NCI-H510A (cell line): ENCODE measurements at places on chromosomes 2 and 18.

DNA sequence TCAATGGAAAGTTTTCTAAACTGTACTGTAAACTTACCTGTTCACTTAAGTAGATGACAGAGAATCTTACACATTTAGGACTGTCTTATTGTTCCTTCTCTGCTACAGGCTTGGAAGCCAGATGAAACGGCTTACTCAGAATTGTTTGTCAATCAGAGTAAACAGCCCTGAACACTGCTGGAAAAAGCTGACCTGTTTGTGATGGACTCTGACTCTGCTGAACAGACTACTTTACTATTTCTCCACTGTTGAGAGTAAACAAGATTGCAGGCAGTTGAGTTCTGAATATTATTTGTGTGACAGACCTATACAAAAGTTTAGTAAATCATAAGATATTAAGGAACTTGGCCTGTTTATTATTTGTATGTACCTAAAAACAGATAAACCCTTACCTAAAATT, 99.0 kb downstream of the NOL10 start:
- DNase-seq = no peak

DNA sequence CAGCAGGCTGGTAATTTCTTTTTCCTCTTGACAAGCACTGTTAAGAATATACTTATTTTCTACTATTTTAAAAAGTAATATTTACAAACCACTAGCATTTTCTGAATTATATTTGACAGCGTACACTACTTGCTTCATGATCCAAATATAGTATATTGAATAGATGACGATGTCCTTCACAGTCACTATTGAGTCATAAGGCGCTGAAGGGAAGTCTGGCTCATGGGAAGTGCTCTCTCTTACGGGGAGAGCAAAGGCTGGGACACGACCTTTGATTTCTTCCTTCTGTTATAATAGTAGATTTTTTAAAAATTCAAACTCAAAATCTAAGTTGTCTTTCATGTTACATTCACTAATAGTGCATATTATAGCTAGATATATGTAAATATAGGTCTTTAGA, 357.1 kb downstream of the SOCS6 start:
- DNase-seq = no peak

DNA sequence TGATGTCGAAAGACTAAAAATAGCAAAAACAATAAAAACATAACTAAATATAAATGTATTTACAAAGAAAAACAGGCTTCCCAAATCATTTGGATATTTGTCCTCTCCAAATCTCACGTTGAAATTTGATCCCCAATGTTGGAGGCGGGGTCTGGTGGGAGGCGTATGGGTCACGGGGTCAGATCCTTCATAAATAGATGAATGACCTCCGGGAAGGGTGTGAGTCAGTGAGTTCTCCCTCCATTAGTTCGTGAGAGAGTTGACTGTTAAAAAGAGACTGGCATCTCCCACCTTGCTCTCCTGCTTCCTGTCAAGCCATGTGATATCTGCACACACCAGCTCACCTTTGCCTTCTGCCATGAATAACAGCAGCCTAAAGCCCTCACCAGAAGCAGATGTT, 703.0 kb downstream of the TMEM182 start:
- no peak for DNase-seq

DNA sequence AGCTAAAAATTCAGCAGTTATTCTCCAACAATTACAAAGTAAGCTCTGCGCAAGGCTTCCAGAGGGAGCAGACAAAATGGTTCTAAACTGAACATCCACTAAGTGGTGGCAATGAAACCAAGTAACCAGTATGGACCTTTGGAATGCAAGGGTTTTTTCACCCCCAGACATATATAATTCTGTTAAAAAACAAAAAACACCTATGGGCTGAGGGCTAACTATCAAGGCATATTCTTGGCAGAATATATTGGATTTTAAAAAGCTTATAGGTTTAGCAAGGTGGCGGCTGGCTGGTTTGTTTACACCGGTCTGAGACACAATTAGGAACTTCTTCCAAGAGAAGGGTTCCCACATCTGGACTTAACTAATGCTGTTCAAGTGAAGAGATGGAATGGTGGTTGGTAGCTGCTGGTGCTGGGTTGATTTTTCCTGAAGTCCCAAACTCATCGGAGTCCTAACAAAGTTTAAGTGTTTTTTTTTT, 2.8 kb downstream of the ZFP36L2 start:
- no peak for DNase-seq

DNA sequence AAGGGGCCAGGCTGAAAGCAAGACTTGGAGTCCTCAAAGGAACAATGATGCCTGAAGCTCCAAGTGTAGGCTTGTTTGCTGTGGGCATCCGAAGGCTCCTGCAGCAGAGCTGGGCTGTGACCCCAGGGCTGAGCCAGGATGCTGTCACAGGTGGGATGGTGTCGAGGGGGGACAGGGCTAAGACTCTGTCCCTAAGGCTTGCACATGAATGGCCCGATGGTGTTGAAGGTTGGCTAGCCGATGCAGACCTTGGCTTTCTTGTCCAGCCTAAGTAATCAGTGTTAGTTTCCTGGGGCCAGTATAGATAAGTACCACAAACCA, 251.0 kb downstream of the NDUFA10 start:
- DNase-seq = no peak

DNA sequence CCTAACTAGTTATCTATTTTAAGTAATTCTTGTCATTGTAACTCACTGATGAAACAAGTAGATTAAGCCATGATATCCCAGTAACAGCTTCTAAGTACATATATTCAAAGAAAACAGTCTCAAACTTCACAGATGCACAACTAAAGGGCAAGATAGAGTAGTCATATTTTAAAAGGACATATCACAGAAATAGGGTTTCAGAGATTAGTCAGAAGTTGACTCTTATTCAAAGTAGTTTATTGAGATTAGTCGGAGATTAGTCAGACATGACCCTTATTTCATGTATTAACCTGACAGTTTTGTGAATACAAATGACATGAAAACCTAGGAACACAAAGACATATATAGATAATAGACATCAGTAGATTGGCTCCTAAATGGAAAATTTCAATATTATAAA, 15.9 kb upstream of the CHAC2 start:
- DNase-seq = no peak

DNA sequence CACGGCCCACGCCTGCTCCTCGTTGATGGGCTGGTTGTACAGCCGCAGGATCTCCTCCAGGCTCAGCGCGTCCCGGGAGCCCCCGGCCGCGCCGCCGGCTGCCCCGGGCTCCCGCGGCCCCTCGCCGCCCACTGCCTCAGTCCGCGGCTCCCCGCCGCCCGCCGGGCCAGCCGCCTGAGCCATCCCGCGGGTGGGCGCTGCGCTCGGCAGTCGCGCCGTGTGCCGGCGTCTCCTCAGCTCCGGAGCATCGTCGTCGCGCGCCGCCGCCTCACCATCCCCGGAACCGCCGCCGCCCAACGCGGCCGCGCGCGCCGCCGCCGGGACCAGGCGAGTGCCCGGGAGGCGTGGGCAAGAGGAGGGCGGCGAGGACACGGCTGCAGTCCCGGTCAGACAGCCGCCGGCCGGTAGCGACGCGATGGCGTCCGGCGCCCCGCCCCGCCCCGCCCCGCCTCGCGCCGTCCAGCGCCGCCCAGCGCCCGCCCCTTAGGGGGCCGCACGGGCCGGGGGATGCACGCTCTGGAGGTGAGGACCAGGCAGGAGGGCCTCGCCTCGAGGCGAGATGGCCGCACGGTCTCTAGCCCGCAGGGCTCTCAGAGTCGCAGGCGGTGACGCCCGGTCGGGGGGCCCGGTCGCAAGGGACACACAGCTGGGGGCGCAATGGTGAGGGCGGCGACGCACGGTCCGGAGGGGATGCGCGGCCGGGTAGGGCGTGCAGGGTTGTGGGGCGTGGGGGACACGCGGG, at the start of gene SPIRE1:
Gene SPIRE1, minus strand, starts transcription at position 424 of the 742 bp plus-strand sequence. Its CDS starts 241 bp downstream, at position 183.
- peak; percentile 39 for DNase-seq

DNA sequence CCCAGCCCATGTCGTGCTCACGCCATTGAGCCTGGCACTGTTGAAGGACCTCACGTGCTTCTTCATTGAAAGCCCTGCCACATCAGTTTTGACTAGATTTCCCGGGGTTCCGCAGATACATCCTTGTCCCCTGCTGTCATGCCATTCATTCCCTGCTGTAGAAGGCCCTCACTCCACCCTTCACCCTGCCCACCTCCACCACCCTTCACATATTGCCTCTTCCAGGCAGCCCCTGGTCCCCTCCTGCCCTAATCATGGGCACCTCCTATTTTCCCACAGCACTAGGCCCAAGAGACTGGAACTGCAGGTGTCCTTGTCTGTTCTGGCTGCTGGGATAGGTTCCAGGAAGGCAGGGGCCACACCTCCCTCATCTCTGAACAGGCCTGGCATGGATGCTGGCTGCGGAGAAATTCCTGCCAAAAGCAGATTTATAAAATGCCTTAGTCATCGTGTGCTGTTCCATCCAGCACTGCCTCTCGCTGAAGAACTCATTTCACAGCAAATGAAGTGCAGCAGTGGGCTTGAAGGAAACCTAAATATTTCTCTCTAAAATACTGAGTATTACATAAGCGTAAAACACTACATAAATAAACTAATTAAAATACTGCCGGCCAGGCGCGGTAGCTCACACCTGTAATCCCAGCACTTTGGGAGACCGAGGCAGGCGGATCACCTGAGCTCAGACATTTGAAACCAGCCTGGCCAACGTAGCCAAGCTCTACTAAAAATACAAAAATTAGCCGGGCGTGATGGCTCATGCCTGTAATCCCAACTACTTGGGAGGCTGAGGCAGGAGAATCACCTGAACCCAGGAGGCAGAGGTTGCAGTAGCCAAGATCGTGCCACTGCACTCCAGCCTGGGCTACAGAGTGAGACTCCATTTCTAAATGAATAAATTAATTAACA, 38.4 kb downstream of the EIF4E2 start:
- DNase-seq = no peak

DNA sequence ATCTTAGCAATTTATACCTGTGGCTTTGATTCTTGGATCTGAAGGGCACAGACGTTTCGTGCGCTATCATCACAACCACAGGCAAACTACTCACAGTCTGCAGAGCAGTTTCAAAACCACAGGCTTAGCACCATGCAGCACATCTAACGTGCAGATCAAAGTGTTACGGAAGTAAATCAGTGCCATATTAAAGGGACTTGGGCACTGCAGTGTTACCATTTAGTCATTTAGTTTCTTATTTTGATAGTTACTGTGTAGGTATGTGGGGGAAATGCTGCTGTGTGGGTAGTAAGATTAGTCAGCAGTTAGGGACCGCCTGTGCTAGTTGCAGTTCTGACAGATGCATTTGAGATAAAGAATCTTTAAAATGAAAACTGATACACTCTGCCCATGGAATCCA, 384.0 kb downstream of the NBAS start:
- no peak for DNase-seq

- no peak for DNase-seq
These were observed 23.6 kb downstream of the NEDD4L start for GRCh38 chr18:58067601-58068000.

GRCh38 chr2:2698182-2699120, 367.4 kb upstream of the MYT1L start:
- DNase-seq = no peak

DNA sequence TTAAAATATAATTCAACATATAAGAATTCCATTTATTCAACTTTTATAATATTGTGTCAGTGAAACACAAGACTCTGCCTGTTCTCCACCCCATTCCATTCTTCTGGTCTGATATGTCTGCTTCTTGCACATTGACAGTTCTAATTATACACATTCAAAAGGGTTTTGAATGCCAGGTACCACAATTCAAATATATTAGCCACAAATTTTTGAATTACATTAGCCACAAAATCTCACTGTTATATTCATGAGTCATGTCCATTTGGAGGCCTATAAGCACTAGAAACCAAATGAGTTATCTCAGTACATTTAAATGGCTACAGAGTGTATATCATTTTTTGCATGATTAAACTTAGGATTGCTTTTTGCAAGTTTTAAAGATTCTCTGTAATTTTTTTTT, 72.1 kb downstream of the CCDC150 start:
- DNase-seq = no peak

DNA sequence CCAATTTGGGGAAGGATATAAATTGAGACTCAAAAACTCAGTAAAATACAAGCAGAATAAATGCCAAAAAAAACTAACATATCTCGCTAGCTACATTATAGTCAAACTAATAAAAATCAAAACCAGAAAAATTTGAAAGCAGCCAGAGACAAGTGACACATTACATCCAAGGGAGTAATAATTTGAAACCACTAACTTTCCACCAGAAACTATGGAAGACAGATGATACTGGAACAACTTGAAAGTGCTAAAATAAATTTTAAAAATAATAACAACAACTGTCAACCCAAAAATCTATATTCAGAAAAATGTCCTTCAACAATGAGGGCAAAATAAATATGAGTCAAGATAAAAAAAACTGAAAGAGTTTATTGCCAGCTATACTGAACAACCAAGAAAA, 110.7 kb downstream of the EVA1A start:
- DNase-seq = no peak

- DNase-seq = no peak
These were observed 463.3 kb downstream of the STK39 start for GRCh38 chr2:167784084-167784425.

DNA sequence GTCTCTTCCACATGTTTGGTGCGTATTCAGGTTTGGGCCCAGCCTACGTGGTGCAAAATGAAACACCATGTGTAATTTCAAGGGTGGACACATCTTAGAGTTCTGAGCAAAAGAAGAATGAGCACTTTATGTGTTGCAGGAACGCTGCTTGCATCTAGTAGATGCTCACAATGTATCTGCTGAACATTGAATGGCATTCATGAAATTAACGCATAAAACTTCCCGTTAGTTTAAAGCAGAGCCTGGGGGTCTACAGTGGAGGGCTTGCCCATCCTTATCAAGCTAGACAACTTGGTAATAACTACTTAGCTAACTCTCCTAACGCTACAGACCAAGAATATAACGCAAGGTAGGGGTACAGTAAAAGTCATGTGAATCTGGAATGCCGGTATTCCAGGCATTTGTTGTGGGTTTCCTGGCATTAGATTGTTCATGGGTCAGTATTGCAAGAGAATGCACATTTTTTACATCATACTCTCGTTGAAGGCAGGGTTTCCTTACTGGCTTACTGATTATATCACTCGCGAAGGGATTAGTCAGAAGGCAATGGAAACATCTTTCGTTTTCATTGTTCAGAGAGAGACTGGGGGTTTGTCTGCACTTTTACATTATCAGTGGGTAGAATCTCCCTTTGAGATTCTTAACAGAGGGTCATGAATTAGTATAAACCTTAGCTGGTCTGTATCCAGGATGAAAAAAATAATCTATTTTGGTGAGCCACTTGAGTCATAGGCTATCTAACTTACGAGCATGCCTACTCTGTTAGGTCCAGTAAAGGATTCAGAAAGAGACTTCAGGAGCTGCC, 229.5 kb upstream of the EPAS1 start:
- no peak for DNase-seq

DNA sequence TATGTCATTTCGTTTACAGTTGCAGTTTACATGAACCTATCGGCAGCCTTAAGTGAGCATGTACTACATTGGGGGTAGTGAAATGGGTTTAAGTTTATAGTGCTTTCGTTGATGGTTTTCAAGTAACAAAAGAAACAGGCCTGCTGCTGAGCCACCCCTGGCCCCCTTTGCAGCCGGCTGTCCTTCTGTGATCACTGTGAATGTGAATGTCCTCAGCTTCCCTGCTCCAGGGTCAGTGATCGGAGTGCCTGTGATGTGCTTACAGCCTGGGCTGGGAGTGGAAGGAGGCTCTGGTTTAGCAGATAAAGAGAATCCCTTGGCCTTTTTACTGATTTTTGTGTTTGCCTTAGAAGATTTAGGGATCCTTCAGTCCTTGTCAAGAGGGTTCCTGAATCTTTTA, 154.2 kb downstream of the FAM210A start:
- no peak for DNase-seq
